Left renal cortex interstitium (tissue), 4 donors: ENCODE measurements at places on chromosomes 5 and 9. TPM values are rescaled to one million over a fixed set of nuclear protein-coding genes. Genes with fewer than 3 reads are reported as not detected.

The AMBP gene
- polyA plus RNA-seq = 28.3 TPM

The PKD2L2 gene
- polyA plus RNA-seq = 0.46 TPM

The TUBB4B gene
- polyA plus RNA-seq = 444 TPM

The ZFP37 gene
- polyA plus RNA-seq = 15.0 TPM

The TOR2A gene
- polyA plus RNA-seq = 19.9 TPM

The TGFBI gene
- polyA plus RNA-seq = 212 TPM

The TMEFF1 gene
- polyA plus RNA-seq = 10.4 TPM

The CKMT2 gene
- 6.2 TPM for polyA plus RNA-seq

The TNFSF15 gene
- 9.0 TPM for polyA plus RNA-seq

The ANKRD31 gene
- 0.66 TPM for polyA plus RNA-seq

The TUSC1 gene
- polyA plus RNA-seq = 22.5 TPM

The PCDHGB6 gene
- 6.3 TPM for polyA plus RNA-seq

The MACIR gene
- polyA plus RNA-seq = 19.5 TPM

The CARD6 gene
- 2.5 TPM for polyA plus RNA-seq

The ZNF354C gene
- 17.0 TPM for polyA plus RNA-seq

The CFAP157 gene
- polyA plus RNA-seq = 3.9 TPM

The ZMYND19 gene
- polyA plus RNA-seq = 20.7 TPM

The SPINK13 gene
- not detected for polyA plus RNA-seq

The PRR16 gene
- 1.8 TPM for polyA plus RNA-seq

The SLC36A3 gene
- polyA plus RNA-seq = not detected
